ENCODE measurements at places on chromosomes 11 and 22. TPM values are rescaled to one million over a fixed set of nuclear protein-coding genes. Genes with fewer than 3 reads are reported as not detected.

- DNase-seq = peak; percentile 85
- no peaks in the 10 kb centered on the region for H3K27me3 ChIP-seq
- no peaks in the 10 kb centered on the region for H3K36me3 ChIP-seq
- H3K4me1 ChIP-seq = peaks cover 70% of the 10 kb centered on the region
- no peak overlapping the region for H3K4me3 ChIP-seq
Observed at GRCh38 chr11:114166897-114167323, 107.4 kb downstream of the ZBTB16 start.

GRCh38 chr11:130314184-130314749, 450 bp downstream of the ZBTB44 start:
- H3K27ac ChIP-seq = peak overlapping the region; percentile 93
- H3K27me3 ChIP-seq = no peaks in the 10 kb centered on the region
- peaks cover 10% of the 10 kb centered on the region for H3K4me1 ChIP-seq
- no peaks in the 10 kb centered on the region for H3K36me3 ChIP-seq
- H3K4me3 ChIP-seq = peak overlapping the region; percentile 86

DNA sequence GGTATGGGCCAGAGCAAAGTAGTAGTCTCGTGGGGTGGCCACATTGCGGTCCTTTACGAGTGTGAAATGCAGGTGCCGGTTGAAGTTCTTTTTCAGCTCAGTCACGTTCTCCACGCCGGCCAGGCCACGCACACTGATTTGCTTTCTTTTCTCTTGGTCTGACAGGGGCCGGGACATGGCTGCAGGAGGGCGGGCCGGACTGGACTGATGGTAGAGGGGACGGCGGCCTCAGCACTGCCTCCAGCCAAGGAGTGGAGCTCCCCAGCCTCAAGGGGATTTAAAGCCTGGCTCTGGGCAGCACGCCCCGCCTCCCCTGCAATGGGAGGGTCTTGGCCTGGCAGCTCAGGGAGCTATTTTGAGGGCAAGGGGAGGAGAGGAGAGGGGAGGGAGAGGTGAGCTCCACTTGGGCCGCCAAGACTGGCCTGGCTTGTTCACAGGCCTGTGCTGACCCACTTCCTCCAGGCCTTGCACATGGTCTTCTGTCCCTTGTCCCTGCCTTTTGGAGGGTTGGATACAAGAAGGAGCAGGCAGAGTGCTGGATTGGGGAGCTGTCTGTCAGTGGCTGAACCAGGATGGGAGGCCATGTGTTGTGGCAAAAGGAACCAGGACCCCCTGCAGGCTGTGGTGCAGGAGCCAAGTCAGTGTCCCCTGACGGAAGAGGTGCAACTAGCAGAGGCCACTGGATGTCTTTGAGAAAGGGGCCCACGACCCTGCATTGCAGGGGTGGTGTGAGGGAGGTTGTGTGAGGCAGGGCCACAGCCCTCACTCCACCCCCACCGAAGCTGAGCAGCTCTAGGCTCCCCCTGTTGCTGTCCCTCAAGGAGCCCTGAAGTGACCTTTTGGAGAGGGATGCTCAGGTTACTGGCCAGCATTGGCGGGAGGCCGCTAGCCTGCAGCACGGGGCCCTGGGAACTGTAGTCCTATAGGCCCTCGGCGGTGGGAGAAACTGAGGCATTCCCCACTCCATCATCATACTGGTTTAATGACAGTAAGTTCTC, at the start of gene PYGM:
PYGM (minus strand) TSS at position 253 of the 998 bp plus-strand sequence; CDS start at position 177, 76 bp downstream.
- H3K36me3 ChIP-seq = no peaks in the 10 kb centered on the region
- H3K27ac ChIP-seq = peak within 1 kb of the TSS; percentile 77
- no peaks in the 10 kb centered on the region for H3K27me3 ChIP-seq

GRCh38 chr11:8720352-8720751, 37.8 kb downstream of the RPL27A start:
- H3K27me3 ChIP-seq = no peaks in the 10 kb centered on the region
- peak overlapping the region; percentile 94 for H3K27ac ChIP-seq
- no peak overlapping the region for H3K4me3 ChIP-seq
- peaks cover 30% of the 10 kb centered on the region for H3K4me1 ChIP-seq

GAB4 gene
- total RNA-seq = not detected

MS4A6E gene
- not detected for total RNA-seq

GRCh38 chr11:61736310-61736709, 16.1 kb upstream of the MYRF start:
- no peaks in the 10 kb centered on the region for H3K36me3 ChIP-seq
- no peak overlapping the region for H3K27ac ChIP-seq
- no peaks in the 10 kb centered on the region for H3K4me1 ChIP-seq
- H3K4me3 ChIP-seq = no peak overlapping the region

SLC5A4 gene
- total RNA-seq = 4.9 TPM

- H3K36me3 ChIP-seq = no peaks in the 10 kb centered on the region
- H3K4me1 ChIP-seq = no peaks in the 10 kb centered on the region
- H3K4me3 ChIP-seq = no peak overlapping the region
- no peak overlapping the region for H3K27ac ChIP-seq
Observed at GRCh38 chr11:26234451-26234850, 97.5 kb upstream of the ANO3 start.

GRCh38 chr22:35850831-35851230, 133.2 kb downstream of the APOL5 start:
- H3K4me1 ChIP-seq = peaks cover 4% of the 10 kb centered on the region
- H3K36me3 ChIP-seq = no peaks in the 10 kb centered on the region
- H3K4me3 ChIP-seq = no peak overlapping the region

SHANK3 gene
- 8.6 TPM for total RNA-seq

DNA sequence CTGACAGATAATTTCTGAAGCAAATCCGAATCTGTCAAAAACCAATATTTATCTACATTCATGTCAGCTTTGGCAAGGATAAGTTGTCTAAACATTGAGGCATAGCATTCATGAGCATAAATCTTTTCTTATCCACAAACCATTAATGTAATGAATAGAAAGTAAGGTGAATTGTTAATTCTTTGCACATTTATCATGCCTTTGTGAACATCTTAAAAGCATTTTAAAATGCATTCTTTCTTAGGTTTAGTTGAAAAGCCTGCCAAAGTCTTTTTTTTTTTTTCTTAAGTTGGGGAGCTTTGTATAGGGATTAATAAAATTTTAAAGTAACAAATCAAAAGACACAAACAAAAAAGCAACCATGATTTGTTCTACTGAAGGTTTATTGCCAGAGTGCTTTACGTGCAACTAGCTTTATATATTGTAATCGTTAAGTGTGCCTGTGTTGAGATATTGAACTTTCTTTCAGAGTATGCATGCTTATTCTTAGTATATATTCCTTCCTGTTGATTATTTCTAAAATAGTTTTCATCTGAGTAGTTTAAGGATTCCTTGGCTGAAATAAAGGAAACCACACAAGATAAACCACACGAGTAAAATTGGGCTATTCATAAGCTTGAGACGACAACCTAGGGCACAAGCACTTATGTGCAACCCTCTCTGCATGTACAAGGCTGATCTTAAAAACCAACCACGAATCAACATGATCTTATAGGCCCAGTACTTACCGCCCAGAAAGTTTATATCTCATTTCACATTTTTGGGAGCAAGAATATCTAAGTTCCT, 1110.9 kb upstream of the CNTN5 start:
- no peaks in the 10 kb centered on the region for H3K4me1 ChIP-seq
- H3K27me3 ChIP-seq = no peaks in the 10 kb centered on the region
- H3K4me3 ChIP-seq = no peak overlapping the region
- H3K27ac ChIP-seq = no peak overlapping the region
- no peak for DNase-seq

C11orf86 gene
- total RNA-seq = not detected

DNA sequence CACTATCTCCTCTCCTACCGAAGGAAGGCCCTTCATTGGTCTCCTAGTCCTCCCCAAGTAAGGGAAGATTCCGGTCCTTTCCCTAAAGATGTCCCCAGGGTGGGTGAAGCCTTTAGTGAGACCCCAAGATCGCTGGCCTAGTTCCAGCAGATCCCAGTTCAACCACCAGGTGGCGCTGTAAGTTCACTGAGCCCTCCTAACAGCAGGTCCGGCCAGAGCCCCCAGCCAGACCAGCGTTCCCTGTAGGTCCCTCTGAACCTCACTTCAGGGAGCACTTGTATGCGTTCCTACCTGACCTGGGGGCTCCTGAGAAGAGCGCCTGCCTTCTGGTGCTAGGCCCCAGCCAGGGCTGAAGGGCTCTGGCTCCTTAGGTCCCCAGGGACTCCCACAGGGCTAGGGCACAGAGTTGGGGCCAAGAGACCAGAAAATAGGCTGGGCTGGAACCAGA, 38.1 kb downstream of the LMO1 start:
- H3K36me3 ChIP-seq = no peaks in the 10 kb centered on the region
- H3K4me1 ChIP-seq = no peaks in the 10 kb centered on the region
- no peaks in the 10 kb centered on the region for H3K27me3 ChIP-seq
- H3K4me3 ChIP-seq = no peak overlapping the region

GRCh38 chr11:921921-922678, 3.6 kb upstream of the AP2A2 start:
- no peak overlapping the region for H3K4me3 ChIP-seq
- H3K4me1 ChIP-seq = peaks cover 4% of the 10 kb centered on the region
- no peaks in the 10 kb centered on the region for H3K36me3 ChIP-seq
- DNase-seq = no peak

GRCh38 chr11:111735262-111736116, 30.7 kb downstream of the PPP2R1B start:
- H3K27me3 ChIP-seq = no peaks in the 10 kb centered on the region

- no peaks in the 10 kb centered on the region for H3K4me1 ChIP-seq
- no peak overlapping the region for H3K27ac ChIP-seq
- no peak for DNase-seq
Observed at GRCh38 chr11:60098508-60098907, 10.0 kb downstream of the MS4A2 start.

- no peaks in the 10 kb centered on the region for H3K27me3 ChIP-seq
- H3K4me1 ChIP-seq = peaks cover 11% of the 10 kb centered on the region
- H3K36me3 ChIP-seq = no peaks in the 10 kb centered on the region
- H3K27ac ChIP-seq = peak overlapping the region; percentile 96
- DNase-seq = no peak
Observed at GRCh38 chr11:35061516-35062440, 77.2 kb upstream of the CD44 start.

- DNase-seq = no peak
- no peak overlapping the region for H3K27ac ChIP-seq
- H3K36me3 ChIP-seq = no peaks in the 10 kb centered on the region
- H3K4me3 ChIP-seq = no peak overlapping the region
- H3K4me1 ChIP-seq = no peaks in the 10 kb centered on the region
Observed at GRCh38 chr11:14713496-14714244, 70.1 kb downstream of the PDE3B start.

OR6T1 gene
- total RNA-seq = not detected

- no peaks in the 10 kb centered on the region for H3K27me3 ChIP-seq
- no peak overlapping the region for H3K4me3 ChIP-seq
- H3K27ac ChIP-seq = no peak overlapping the region
- DNase-seq = no peak
Observed at GRCh38 chr22:24450610-24451009, 23.2 kb downstream of the ADORA2A start.

DNA sequence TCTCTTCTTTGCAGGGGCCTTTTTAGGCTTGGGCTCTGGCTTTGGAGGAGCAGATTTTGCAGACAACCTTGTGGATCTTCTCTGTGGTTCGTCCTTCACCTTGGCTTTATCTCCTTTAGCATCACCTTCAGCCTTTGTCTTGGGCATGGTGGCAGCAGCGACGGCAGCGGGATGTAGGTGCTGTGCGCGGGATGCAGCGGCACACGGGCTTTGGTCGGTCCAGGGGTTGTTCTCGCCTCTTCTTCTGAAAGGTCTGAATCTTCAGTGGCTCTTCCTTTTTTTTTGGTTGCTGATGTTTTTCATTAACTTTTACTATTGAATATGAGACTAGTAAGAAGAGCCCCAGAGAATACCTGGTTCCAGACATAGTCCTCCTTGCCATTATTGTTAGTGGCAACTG, 10.0 kb downstream of the MEI1 start:
- H3K36me3 ChIP-seq = no peaks in the 10 kb centered on the region
- no peak overlapping the region for H3K27ac ChIP-seq
- H3K4me1 ChIP-seq = no peaks in the 10 kb centered on the region
- no peak overlapping the region for H3K4me3 ChIP-seq

DNA sequence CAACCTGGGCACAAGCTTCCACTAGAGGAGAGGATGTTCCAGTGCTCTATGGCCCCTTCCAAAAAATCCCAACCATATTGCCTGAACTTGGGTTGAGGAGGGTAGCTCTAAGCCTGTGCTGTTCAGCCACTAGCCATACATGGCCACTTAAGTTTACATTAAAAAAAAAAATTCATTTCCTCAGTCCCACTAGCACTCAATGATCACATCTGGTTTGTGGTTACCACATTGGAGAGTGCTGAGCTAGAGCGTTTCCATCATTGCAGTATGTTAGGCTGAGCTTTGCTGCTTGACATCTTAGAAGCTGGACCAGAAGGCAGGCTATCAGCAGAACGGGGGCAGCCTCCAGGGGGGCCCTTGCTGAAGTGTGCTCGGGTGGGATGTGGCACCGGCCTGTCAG, 43.5 kb upstream of the CYP2D6 start:
- H3K4me1 ChIP-seq = peaks cover 4% of the 10 kb centered on the region
- H3K4me3 ChIP-seq = no peak overlapping the region
- DNase-seq = no peak
- no peaks in the 10 kb centered on the region for H3K27me3 ChIP-seq
- H3K27ac ChIP-seq = no peak overlapping the region
- no peaks in the 10 kb centered on the region for H3K36me3 ChIP-seq

DNA sequence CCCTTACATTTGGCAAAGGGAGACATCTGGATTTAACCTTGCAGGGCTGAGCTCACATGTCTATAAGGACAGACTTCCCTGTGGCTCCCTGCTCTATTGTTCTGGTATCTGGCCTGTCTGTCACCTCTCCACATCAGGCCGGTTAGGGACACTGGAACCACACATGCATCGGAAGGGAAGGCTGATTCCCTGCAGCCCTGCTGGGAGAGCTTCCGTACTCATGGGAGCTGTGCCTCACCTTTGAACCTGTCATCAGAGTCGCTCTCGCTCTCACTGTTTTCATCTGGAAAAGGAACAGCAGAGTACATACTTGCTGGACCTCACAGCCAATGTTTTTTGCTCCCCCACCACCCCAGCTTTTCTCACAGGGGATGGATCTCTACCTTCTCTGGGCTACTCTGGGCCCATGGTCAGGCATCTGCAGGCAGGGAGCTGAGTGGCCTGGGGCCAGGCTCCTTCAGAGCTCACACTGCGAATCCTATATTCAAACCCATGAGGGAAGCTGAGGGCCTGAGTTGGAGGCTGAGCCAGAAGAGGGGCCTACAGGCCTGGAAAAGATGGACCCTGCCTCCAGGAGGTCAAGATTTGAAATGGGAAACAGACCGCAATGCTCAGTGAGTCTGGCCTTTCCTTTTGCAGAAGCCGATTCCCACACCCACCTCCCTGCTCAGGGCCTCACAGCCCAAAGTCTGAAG, 31.3 kb downstream of the RPL27A start:
- H3K4me1 ChIP-seq = peaks cover 20% of the 10 kb centered on the region
- H3K27me3 ChIP-seq = no peaks in the 10 kb centered on the region
- H3K4me3 ChIP-seq = no peak overlapping the region
- DNase-seq = no peak
- no peaks in the 10 kb centered on the region for H3K36me3 ChIP-seq
- H3K27ac ChIP-seq = peak overlapping the region; percentile 94

GRCh38 chr11:2443881-2444820, at the start of gene TRPM5:
Gene TRPM5, minus strand, starts transcription at chr11:2444514. Its CDS starts 21,478 bp downstream, at chr11:2423036.
- H3K27me3 ChIP-seq = no peaks in the 10 kb centered on the region
- no peak within 1 kb of the TSS for H3K27ac ChIP-seq
- no peaks in the 10 kb centered on the region for H3K36me3 ChIP-seq
- DNase-seq = no peak
- no peak within 1 kb of the TSS for H3K4me3 ChIP-seq
- H3K4me1 ChIP-seq = no peaks in the 10 kb centered on the region

GRCh38 chr22:27482402-27482801, 319.2 kb downstream of the MN1 start:
- H3K27ac ChIP-seq = no peak overlapping the region
- H3K4me3 ChIP-seq = no peak overlapping the region
- no peaks in the 10 kb centered on the region for H3K27me3 ChIP-seq
- H3K36me3 ChIP-seq = no peaks in the 10 kb centered on the region
- no peak for DNase-seq

GRCh38 chr11:126817096-126817495, 183.5 kb downstream of the KIRREL3 start:
- H3K27ac ChIP-seq = no peak overlapping the region
- H3K4me1 ChIP-seq = no peaks in the 10 kb centered on the region
- H3K4me3 ChIP-seq = no peak overlapping the region
- H3K27me3 ChIP-seq = no peaks in the 10 kb centered on the region
- H3K36me3 ChIP-seq = no peaks in the 10 kb centered on the region
- DNase-seq = no peak

Measured in uterus (tissue), 4 donors.